Tibial nerve (tissue), 4 donors: ENCODE measurements at places on chromosomes 6 and 20. TPM values are rescaled to one million over a fixed set of nuclear protein-coding genes. Genes with fewer than 3 reads are reported as not detected.

TMC2 gene
- 0.21 TPM for total RNA-seq

- H3K27me3 ChIP-seq, result no peaks in the 10 kb centered on the region
- no peak overlapping the region for H3K27ac ChIP-seq
- no peak overlapping the region for H3K4me3 ChIP-seq
- no peak for DNase-seq
- no peaks in the 10 kb centered on the region for H3K36me3 ChIP-seq
These were observed 56.4 kb downstream of the RFX6 start for GRCh38 chr6:116933485-116933884.

SLC22A1 gene
- total RNA-seq, result 5.5 TPM

GRCh38 chr6:91415031-91415605, 828.2 kb upstream of the MAP3K7 start:
- no peak overlapping the region for H3K27ac ChIP-seq
- H3K4me1 ChIP-seq, result no peaks in the 10 kb centered on the region
- no peak for DNase-seq
- no peaks in the 10 kb centered on the region for H3K36me3 ChIP-seq

GRCh38 chr20:17720755-17721154, 21.0 kb downstream of the BANF2 start:
- no peak for DNase-seq
- H3K4me3 ChIP-seq, result no peak overlapping the region
- H3K27ac ChIP-seq, result no peak overlapping the region
- no peaks in the 10 kb centered on the region for H3K36me3 ChIP-seq
- no peaks in the 10 kb centered on the region for H3K4me1 ChIP-seq

DNA sequence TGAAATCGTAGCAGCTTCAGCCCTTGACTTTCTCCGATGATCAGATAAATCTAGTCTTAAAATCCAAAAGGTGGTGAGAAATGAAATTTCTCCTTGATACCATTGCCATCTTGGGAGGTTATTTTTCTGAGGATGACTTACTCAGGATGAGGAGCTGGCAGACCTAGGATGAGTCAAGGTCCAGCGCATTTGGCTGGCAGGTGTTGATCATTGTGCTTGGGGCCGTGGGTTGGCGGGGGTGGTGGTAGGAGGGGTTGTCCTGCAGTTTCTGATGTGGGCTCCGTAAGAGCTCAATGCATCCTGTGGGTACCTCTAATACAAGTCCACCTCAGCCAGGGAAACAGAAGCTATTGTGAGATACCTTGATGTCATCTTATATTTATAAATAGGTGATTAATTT, 148.3 kb upstream of the SCGN start:
- no peak for DNase-seq
- no peaks in the 10 kb centered on the region for H3K4me1 ChIP-seq
- H3K36me3 ChIP-seq, result no peaks in the 10 kb centered on the region
- H3K27ac ChIP-seq, result no peak overlapping the region

DNA sequence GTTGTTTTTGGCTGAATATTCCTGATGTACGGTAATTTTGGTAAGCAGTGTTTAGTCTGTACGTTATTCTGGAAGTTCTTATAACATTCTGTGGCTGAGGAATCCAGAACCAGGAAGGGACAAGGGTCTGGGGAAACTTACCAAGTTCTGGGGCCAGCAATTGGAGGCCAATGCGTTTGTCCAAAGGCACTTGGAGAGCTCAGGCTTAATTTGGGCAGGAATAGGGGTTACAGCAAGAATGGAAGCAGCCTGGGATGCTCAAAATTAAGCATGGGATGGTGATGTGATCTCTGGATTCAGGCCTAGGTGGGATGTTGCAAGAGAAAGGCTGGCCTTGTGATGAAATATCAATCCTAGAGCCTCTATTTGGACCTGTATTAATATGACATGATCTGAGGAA, 235.2 kb upstream of the NOX3 start:
- no peaks in the 10 kb centered on the region for H3K4me1 ChIP-seq
- H3K36me3 ChIP-seq, result no peaks in the 10 kb centered on the region
- H3K27me3 ChIP-seq, result no peaks in the 10 kb centered on the region

- no peaks in the 10 kb centered on the region for H3K4me1 ChIP-seq
- no peak overlapping the region for H3K27ac ChIP-seq
- H3K36me3 ChIP-seq, result no peaks in the 10 kb centered on the region
- no peak for DNase-seq
These were observed 173.1 kb upstream of the KCNG1 start for GRCh38 chr20:51195990-51196389.

- DNase-seq, result no peak
- no peak overlapping the region for H3K27ac ChIP-seq
- no peaks in the 10 kb centered on the region for H3K27me3 ChIP-seq
- H3K4me1 ChIP-seq, result no peaks in the 10 kb centered on the region
These were observed 28.3 kb downstream of the RPP40 start for GRCh38 chr6:4975506-4975905.

IL20RA gene
- 4.0 TPM for total RNA-seq

NKAIN4 gene
- 1.2 TPM for total RNA-seq

BPIFB4 gene
- not detected for total RNA-seq

SOBP gene
- total RNA-seq, result 7.1 TPM

DNA sequence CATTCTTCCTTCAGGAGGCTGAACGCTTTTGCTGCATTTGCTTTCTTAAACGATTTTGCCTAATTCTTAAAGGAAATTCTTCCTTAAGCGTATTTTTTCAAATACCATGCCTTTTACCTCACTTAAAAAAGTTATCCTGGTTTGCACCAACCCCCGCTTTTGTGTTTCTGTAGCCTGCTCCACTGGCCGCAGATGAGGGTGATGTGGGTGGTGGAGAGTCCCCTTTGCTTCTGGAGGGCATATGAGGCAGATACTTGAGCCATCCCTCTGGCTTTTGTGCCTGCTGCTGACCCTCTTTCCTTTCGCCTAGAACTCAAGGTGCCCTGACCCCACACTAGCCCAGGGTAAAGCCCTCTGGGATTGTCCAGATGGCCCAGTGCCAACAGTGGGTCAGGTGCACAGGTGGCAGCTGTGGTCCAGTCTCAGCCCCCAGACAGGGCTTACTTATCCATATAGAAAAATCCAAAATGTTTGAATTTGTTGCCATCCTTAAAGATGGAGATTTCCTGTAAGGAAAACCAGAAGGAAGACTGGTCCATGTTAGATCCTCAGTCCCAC, 43.9 kb downstream of the SPATA2 start:
- DNase-seq, result no peak
- H3K36me3 ChIP-seq, result no peaks in the 10 kb centered on the region
- H3K27ac ChIP-seq, result no peak overlapping the region
- H3K4me3 ChIP-seq, result no peak overlapping the region
- H3K4me1 ChIP-seq, result no peaks in the 10 kb centered on the region

- no peaks in the 10 kb centered on the region for H3K4me1 ChIP-seq
- H3K36me3 ChIP-seq, result no peaks in the 10 kb centered on the region
- no peaks in the 10 kb centered on the region for H3K27me3 ChIP-seq
- H3K4me3 ChIP-seq, result no peak overlapping the region
These were observed 135.4 kb downstream of the BMP7 start for GRCh38 chr20:57131077-57131476.

DNA sequence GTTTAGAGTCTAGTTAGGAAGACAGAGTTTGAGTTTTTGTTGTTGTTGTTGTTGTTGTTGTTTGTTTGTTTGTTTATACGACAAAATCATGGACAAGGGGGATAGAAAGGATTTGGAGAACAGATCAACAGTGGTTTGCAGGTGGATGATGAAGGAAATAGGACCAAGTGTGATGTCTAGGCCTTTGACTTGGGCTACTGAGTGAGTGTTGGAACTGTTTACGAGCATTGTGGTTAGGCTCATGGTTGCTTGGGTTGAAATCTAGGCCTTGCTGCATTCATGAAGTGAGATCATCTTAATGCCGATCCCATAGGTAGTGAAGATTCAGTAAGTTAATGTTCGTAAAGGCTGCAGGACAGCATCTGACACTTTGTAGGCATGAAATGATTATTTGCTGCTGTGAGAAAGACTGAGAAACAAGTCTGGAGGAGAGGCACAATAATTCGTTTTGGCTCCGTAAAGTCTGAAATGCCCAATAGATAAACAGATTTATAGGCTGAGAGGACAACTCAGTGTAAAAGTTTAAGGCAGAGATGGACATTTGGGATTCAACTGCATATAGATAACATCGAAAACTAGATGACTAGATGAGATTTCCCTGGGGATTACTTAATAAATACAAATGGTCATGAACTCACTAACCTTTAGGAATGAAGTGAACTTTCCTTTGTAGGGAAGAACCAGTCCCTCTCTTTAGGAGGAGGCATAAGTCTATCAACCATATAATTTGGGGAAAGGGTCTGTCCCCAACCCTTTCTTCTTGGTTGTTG, 70.0 kb downstream of the HDDC2 start:
- H3K4me1 ChIP-seq, result peaks cover 11% of the 10 kb centered on the region
- H3K36me3 ChIP-seq, result no peaks in the 10 kb centered on the region
- H3K4me3 ChIP-seq, result no peak overlapping the region
- DNase-seq, result no peak
- no peaks in the 10 kb centered on the region for H3K27me3 ChIP-seq
